Dorsolateral prefrontal cortex (tissue), 122 donors: ENCODE measurements at places on chromosomes 5 and 9.

DNA sequence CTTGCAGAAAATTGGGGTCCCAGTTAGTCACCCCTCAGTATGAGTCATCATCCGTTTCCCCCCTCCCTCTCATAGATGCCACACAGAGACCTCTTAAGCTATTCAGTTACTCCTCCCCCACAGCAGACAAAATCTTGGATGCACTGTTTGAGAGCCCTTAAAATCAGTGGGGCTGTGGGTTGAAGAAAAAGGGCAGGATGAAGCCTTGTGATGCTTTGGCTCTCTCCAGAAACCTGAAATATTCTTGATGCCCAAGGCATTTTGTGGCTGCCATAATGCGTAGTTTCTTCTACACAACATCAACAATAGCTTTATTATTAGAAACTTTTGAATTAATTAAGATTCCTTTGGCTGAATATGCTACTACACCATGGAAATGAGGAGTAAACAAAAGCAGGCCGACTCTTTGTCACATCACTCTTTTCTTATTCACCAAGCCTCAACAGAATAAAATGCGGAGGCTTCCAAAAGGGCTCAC is 133.8 kb downstream of the MRPS30 start:
- no peak for DNase-seq

DNA sequence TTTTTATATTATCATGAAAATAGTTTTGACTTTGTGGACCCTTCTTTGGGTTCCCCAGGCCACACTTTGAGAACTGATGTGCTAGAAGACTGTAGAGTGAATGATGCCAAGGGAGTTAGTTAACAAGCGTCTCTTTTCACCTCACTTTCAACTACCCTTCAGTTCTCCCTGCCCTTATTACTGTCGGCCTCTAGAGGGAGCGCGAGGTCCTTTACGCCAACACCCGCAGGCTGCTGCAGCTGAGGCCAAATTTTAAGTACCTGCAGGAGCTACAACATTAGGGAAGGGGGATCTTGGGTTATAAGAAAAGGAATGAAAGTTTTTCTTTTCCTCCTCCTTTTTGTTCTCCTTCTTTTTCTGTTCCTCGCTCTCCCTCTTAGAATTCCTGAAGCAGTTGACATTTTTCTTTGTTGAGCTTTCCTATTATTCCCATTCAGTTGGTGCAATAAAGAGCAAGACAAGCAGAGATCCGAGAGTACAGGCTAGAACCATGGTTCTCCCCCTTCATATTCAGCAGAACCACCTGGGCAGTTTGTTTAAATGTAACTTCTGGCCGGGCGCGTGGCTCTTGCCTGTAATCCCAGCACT is 84.0 kb downstream of the ZFAND5 start:
- DNase-seq: peak; percentile 81

DNA sequence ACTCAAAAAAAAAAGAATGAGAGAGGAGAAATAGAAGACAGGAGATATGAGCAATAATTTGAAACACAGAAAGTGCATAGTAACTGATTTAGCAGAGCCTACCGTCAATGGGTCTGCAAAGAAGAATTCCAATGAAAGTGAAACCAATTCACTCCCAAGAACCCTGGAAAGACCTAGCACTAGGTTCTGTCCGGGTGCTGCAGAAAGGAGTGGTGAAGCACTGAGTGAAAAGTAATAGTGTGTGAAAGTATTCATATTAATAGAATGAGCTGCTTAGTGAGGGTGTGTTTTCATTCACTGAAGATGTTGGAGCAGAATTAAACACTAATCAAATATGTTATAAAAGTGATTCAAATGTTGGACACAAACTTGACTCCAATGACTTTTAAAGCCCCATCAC is 51.3 kb upstream of the SLC30A5 start:
- no peak for DNase-seq

GRCh38 chr9:920927-921326 is 55.5 kb upstream of the DMRT3 start:
- no peak for DNase-seq

DNA sequence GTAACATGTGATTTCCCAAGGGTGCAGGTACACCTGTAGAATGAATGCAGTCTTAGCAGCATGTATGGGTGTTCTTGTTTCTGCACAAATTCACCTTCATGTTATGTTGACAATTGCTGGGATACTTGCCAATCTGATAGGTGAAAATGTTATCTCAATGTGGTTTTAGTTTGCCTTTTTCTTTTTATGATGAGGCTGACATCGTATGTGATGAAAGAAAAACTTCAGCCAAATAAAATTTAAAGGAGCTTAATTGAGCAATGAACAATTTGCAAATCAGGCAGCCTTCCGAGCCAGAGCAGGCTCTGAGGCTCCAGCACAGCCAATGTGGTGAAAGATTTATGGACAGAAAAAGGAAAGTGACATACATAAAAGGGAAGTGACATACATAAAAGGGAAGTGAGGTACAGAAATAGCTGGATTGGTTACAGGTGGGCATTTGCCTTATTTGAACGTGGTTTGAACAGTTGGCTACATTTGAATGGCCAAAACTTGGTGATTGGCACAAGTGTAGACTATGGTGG is 10.5 kb downstream of the TAL2 start:
- no peak for DNase-seq
